ENCODE measurements at places on chromosomes 13 and 19.

GRCh38 chr13:46369506-46370277 is 17.4 kb downstream of the RUBCNL start:
- H3K4me1 ChIP-seq = no peaks in the 10 kb centered on the region
- no peaks in the 10 kb centered on the region for H3K27me3 ChIP-seq
- DNase-seq = no peak
- no peaks in the 10 kb centered on the region for H3K36me3 ChIP-seq
- H3K4me3 ChIP-seq = no peak overlapping the region
- H3K27ac ChIP-seq = no peak overlapping the region

GRCh38 chr13:91725646-91726045 is 327.2 kb downstream of the GPC5 start:
- H3K4me1 ChIP-seq = no peaks in the 10 kb centered on the region
- H3K4me3 ChIP-seq = no peak overlapping the region
- no peaks in the 10 kb centered on the region for H3K36me3 ChIP-seq
- no peak for DNase-seq
- no peak overlapping the region for H3K27ac ChIP-seq

DNA sequence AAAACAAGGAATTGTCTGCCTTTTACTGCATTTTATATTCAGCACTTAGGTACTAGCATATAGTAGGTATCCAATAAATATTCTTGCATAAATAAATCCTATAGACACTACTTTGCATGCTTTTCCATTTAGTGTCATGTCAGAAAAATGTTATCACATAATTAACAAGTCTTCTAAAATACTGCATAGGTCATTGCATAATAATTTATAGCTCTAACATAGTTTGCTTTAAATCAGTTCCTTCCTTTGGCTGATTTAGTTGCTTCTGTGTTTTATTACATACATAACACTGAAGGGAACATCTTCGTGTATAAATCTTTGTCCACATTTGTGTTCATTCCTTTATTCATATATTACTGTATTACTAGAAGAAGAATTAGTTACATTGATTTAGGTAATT is 36.2 kb downstream of the WASF3 start:
- H3K4me3 ChIP-seq = no peak overlapping the region
- H3K27me3 ChIP-seq = peaks cover 7% of the 10 kb centered on the region
- H3K27ac ChIP-seq = no peak overlapping the region
- no peaks in the 10 kb centered on the region for H3K4me1 ChIP-seq

- H3K27ac ChIP-seq = no peak overlapping the region
- DNase-seq = no peak
- no peak overlapping the region for H3K4me3 ChIP-seq
- H3K4me1 ChIP-seq = peaks cover 17% of the 10 kb centered on the region
These were observed 3.1 kb downstream of the KLF5 start for GRCh38 chr13:73061876-73062275.

DNA sequence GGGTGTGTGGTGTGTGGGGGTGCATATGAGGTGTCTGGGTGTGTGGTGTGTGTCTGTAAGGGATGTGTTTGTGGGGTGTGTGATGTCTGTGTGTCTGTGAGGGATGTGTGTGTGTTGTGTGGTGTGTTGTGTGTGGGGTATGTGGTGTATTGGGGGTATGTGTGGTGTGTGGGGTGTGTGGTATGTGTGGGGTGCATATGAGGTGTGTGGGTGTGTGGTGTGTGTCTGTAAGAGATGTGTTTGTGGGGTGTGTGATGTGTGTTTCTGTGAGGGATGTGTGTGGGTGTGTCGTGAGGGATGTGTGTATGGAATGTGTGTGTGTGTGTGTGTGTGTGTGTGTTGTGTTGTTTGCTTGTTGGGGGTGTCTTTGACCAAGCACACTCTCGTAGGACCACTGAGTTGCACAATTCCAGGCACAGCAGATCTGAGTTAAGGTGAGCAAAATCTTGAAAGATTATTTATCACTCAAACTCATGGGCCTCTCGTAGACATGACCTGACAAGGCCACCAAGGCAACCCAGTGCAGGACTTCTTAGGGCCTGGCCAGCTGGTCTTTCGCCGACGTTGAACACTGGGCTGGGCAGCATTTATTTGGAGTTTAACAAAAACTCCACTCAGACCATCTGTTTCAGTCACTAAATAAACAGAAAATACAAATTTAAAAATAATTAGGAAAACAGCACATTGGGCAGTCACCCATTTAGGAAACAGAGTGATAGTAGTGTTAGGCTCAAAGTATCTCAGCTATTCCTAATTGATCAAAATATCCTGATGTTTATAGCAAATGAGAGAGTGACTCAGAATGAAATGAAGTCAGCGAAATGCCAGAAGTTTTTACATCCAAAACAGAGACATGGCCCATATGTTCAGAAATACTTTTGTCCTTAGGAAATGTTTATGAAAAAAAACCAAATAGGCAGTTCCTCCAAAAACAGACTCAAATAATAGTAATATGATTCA is 301.1 kb downstream of the FGF9 start:
- H3K4me1 ChIP-seq = no peaks in the 10 kb centered on the region
- H3K27me3 ChIP-seq = no peaks in the 10 kb centered on the region
- no peak overlapping the region for H3K4me3 ChIP-seq
- no peak overlapping the region for H3K27ac ChIP-seq
- no peaks in the 10 kb centered on the region for H3K36me3 ChIP-seq

DNA sequence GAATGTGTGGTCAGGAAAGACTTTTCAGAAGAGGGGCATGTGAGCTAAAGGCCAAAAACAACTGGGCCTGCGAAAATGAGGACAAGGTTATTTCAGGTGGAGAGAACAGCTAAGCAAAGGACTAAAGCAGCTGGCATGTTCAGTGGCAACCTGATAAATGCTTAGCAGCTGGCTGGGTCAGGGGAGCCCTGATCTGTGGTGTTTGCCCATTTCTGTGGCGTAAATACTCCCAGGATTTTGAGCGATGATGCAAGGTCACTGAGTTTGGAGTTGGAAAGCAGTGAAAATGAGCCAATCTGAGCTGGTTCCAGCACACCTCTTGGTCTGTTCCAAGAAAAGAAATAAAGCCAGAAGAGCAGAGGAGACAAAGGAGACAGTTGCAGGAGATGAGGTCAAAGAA is 704.3 kb downstream of the UQCRFS1 start:
- H3K27me3 ChIP-seq = no peaks in the 10 kb centered on the region
- no peaks in the 10 kb centered on the region for H3K4me1 ChIP-seq
- H3K36me3 ChIP-seq = no peaks in the 10 kb centered on the region
- H3K4me3 ChIP-seq = no peak overlapping the region
- no peak overlapping the region for H3K27ac ChIP-seq
- no peak for DNase-seq
